Cerebellar nuclear complex (tissue), 1 donor: ENCODE measurements at places on chromosomes 2 and 18.
A peak's percentile ranks its signal among the peaks of the same experiment; 100 is the strongest.

DNA sequence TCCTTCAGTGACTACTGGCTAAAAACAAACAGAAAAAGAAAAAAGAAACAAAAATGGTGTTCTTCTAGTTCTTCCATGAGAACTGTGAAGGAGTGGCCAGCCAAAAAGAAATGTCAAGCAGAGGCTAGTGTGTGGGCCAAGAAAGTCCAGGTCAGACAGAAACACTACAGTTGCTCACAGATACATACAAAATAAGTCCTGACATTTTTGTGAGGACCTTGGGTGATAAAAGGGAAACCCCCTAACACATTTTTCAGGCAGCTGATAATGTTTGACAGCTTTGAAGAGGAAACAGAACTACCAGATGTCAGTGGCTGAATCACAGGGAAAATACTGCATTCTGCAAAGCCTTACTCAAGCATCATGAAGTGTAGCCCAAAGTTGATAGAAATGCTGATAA lies 28.1 kb downstream of the ARHGAP25 start:
- DNase-seq: no peak

- DNase-seq: no peak
Measured at GRCh38 chr2:109351164-109351756, 222.3 kb downstream of the SH3RF3 start.

DNA sequence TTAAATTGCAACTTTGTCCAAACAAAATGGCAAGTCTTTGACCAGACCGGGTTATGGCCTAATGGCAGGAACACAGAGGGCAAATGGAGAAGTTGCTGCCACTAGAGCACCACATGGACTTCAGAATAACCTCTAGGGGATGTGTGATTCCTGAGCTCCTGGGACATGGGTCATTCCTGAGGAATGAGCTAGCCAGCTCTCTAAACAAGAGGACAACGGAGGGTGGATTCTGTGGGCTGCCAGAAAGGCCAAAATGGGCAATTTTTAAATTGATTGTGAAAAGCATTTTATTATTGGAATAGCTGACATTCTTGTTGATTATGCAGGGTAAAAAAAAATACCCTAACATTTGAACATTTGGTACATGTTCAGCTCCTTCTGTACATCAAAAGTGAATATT lies 109.8 kb upstream of the FZD5 start:
- no peak for DNase-seq

DNA sequence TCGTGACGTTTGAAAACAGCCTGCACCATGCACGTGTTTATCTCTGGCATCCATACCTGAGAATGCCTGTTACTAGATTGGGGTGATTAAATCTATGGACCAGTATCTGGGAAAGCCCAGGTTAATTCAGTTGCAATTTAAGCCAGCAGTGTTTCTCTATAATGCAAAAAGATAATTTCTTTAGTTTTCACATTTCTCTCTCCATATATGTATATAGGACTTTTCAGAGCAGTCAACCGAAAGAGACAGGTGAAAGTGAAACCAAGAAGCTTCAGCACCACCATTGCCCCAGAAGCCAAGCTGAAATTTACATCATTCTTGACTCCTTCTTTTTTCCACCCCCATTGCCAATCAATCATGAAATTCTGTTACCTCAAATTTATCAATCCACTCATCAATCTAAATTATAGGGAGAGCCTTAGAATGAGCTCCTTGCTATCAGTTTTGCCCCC lies 2.7 kb upstream of the LRP2 start:
- DNase-seq: no peak

DNA sequence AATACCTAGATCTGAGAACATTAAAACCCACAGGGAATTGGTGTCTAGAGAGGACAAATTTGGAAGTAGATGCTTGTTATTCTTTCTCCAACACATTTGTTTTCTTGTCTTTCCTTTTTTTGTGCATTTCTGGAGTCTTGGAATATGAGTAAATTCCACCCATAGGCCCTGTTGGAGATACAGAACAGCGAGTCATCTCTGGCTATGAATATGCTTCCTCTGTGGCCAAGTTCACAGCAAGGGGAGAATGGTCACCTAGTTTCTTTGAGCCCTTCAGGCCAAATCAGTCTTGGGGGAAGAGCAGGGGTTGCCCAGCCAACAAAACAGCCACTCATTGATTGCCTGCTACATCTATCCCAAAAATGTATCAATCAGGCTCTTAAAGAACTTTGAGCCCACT lies 31.3 kb downstream of the SP140L start:
- DNase-seq: no peak

DNA sequence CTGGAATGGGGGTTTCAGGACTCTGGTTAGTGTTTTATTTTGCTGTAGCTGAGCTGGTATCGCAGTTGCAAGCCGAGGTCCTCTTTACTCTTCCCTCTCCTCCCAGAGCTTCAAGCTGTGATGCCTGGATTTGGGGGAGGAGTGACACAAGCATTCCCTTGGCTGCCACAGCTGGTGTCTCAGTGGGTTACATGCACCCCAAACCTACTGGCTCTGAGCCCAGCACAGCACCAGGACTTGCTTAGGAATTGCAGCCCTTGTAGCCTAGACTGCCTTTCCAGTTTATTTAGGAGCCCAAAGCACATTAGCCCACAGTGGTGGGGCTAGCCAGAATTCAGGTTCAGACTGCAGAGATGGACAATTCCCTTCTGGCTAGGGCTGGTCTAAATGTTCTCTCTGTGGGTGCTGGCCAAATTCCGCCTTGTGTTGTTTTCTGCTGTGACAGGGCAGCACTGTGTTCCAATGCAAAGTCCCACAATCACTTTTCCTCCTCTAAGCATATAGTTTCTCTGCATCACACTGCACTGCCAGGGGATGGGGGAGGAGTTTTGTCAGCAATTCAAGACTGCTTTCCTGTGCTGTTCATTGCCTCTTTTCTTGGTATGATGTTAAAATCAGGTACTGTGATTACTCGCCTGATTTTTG lies 122.8 kb downstream of the SLC4A10 start:
- no peak for DNase-seq

DNA sequence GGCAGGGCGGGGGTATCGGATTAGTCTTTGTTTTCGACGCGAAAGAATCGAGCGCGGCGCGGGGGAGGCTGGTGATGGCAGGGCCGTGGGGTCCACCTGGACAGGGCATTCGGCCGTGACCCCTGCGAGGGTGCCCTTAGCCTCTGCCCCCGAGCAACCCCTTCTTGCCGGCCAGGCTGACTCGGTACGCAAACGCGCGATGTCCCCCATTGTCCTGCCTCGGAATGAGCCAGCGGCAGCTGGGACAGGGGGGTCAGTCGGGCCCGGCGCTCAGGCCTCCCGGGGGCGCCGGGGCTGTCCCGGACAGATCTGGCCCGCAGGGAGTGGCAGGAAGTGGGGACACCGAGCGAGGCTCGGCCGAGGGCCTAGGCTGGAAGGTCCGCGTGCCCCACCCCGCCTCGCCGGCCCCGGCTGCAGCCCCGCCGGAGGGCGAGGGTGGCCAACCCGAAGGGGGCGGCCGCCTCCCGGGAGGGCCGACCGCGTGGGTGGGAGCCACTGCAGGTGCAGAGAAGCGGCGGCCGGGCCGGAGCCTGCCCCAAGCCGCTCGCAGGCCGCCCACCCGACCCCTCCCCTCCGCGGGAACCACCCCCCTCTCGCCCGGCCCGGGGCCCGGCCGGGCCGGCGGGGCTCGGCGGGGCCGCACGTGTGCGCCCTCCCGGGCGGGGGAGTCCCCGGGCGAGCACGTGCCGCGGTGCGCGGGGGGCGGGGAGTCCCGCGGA lies at the start of gene TET3:
TSS of gene TET3 (plus strand) at position 708 of the 719 bp plus-strand sequence. CDS start 1,494 bp downstream, outside the sequence.
- no peak for DNase-seq

DNA sequence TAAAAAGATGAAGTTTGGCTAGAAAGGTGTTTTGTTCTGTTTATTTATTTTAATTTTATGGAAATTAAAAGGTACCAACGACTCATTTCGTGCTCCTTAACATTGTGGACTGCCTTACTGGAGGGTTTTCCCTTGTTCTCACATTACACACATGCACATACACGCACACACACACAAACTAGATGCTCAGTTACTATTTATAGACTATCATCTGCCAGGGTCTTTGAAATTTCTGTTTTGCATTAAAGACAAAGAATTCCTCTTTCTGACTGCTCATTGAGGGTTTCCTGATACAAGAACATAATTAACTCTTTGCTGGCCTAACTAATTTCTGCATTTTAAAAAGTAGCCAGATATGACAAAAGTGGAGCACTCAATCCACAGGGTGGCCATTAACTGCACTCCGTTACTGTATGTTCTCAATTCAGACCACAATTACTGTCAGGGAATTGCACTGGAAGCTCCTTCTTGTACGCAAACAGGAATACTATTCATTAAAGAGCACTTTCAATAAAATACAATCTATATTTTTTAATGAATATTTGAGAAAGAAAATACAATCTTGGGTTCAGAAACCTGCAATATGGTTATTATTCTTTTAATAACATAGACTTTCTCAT lies 366.9 kb upstream of the GALNT5 start:
- no peak for DNase-seq

GRCh38 chr2:28336264-28336980 lies 56.2 kb upstream of the FOSL2 start:
- no peak for DNase-seq

DNA sequence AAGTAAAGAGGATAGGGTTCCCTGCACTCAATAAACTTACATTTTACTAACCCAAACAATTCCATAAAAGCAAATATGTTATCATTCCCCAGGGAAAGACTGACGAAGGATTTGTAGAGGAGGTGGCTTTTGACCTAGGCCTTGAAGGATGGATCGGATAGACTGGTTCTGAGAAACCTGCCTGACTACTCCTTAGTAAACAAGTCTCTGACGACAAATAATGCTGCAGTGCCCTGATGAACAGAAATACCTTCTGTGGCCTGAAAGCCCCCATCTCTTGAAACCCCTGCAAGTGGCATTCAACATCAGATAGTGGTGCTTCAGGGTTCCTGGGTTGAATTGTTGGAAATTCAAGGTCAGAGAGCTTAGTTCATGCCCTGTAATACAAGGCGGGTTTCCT lies 19.2 kb downstream of the PRKCE start:
- no peak for DNase-seq

DNA sequence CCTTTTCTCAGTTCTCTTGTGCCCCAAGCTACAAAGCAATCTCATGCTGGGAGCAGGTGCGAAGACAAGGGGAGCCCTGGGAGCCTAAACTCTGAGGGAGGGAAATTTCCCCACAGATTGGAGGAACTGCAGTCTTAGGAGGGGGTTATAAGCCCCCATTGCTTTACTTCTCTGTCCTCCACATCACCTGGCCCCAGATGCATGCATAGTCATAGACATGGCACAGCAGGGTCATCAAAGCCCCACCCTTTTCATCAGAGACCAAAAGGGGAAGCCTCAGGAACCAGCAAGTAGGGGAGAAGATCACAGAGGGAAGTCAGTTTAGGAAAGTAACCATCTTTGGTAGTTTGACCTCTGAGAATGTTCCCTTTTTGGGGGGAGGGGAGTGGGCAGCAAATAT lies 33.7 kb downstream of the LANCL1 start:
- DNase-seq: no peak

- DNase-seq: no peak
Measured at GRCh38 chr2:134070281-134070741, 183.6 kb upstream of the MGAT5 start.

DNA sequence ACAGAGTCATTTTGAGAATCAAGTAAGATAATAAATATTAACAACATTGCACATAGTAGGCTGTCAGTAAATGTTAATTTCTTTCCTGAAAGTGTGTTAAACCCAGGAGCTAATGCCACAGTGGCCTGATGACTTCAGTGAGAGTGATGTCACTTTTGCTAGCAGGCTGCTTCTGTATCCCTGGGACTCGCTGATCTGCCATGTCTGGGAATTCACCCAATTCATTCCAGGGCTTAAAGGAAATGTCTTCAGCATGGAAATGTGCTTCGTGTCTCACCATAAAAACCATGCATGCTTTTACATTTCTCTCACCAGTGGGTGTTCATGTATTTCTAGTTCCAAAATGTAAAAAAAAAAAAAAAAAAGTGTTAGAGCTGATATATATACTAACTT lies 56.8 kb upstream of the MAPRE3 start:
- DNase-seq: peak; percentile 37

DNA sequence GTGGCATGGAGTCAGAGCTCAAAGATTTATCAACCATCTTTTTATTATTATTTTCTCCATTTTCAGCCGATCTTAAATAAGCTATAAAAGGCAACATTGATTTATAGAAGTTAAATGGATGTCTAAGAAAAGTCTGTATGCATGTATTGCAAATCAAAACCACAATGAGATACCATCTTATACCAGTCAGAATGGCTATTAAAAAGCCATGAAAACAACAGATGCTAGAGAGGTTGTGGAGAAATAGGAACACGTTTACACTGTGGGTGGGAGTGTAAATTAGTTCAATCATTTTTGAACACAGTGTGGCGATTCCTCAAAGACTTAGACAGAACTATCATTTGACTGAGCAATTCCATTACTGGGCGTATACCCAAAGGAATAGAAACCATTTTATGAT lies 731.0 kb downstream of the CNTNAP5 start:
- no peak for DNase-seq

- no peak for DNase-seq
Measured at GRCh38 chr2:178513876-178514275, 33.6 kb downstream of the PLEKHA3 start.

DNA sequence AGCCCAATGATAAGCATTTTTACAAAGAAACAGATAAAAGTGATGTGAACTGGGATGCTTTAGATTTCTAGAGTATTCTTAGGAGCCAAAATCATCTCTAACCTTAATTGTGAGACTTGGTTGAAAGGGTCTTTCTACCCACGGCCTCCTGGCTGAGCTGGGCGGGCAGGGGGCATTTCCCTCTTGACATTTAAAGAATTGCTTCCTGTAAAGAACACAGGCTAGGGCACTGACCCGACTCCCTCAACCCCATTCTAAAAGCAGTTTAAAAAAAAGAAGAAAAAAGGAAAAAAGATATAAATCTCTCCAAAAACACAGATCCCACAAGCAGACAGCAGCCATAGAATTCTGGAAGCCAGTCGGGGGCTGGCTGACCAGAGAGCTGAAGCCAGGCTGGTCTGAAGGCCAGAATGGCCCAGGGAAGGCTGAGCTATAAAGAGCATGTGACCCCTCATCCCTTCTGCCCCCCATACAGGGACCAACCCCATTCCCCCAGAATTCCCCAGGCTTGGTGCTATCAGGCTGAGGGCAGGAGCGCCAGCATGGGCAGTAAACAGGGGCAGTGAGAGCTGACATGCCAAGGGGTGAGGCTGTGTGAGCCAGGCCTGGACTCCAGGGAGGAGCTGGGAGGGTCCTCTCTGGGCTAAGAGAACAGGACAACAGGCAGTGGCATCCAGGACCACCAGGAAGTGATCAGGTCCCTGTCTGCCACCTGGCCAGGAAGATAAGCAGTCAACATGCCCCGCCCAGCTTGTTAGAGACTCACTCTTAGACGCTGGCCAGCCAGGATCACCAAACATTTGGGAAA lies 188.5 kb downstream of the HDAC4 start:
- DNase-seq: no peak
